ENCODE measurements at places on chromosomes 3 and 15.
A peak's percentile ranks its signal among the peaks of the same experiment; 100 is the strongest.

DNA sequence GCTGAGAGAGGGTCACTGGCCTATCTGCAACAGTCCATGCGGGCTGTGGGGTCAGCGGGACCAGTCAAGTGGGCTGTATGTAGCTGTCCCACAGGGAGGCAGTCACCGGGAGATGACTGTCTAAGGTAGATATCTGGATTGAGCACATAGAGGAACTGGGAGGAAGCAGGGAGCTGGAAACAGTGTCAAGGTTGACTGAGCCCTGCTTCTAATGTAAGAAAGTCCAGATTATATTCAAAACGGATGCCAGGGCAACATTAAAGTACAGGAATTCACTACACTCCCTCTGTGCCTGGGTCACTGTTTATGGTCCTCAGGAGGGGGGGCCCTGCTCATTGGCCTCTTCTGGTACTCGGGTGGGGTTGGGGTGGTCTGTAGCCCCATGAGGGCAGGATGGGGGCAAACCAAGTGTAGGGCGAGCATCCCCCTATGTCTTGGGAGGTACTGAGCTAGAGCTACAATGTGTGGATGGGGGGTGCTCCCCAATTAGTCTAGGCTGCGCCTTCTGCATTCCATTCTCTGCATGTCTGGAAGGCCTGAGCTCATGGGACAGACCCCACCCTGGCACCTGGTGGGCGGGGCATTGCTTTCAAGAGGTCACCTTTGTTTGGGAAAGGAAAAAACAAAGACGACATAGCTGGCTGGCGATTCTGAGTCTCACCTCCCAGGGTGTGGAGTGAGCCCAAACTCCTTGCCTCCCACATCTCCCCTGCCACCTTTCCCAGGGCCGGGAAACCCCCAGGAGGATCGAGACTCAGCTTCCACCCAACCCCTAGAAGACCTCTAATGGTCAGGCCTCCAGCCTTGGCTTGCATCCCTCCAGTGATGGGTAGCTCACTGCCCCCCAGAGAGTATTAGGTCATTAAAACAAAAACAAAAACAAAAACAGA, 45.1 kb upstream of the C15orf39 start:
- no peak for DNase-seq

GRCh38 chr3:140903196-140903595, 38.4 kb upstream of the SLC25A36 start:
- DNase-seq = no peak

DNA sequence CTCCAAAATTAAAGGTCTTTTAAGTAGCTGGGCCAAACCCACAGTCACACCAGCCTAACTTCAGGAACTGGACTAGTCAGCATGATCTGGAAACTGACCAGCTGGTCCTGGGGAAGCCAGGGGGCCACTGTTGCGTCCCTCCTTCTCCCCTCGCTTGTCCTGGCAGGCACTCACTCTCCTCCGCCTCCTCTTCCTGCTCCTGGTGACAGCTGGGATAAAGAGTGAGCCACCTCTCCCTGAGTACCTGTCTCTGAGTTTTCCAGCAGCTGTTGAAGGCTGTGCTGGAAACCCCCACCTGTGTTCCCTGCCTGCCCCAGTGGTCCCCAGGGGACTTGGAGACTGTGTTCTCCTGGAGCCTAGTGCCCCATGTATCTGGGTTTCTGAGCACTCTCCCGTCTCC, 56.0 kb downstream of the FGD5 start:
- no peak for DNase-seq

DNA sequence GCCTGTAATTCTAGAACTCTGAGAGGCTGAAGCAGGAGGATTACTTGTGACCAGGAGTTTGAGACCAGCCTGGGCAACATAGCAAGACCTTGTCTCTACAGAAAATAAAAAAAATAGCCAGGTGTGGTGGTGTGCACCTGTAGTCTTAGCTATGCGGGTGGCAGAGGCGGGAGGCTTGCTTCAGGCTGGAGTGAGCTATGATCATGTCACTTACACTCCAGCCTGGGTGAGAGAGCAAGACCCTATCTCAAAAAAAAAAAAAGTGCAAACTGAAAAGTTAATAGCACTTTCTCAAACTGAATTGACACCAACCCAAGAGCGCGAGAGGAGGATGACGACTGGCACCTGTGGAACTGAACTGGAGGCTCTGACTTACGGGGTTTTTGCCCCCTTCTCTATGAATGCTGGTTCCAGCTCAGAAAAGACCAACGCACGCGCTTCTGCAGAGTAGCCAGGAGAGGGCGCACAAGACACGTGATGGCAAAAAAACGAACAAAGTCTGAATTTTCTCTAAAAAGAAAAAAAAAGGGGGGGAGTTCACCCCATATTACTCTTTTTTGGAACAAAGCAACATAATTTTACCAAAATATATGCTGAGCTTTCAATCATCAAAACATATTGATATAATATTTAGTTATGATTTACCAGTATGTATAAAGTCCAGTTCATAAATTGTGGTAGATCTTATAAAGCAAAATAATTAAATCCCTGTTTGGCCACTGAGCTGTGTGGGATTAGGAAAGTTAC, 23.7 kb downstream of the CFAP92 start:
- peak; percentile 44 for DNase-seq

DNA sequence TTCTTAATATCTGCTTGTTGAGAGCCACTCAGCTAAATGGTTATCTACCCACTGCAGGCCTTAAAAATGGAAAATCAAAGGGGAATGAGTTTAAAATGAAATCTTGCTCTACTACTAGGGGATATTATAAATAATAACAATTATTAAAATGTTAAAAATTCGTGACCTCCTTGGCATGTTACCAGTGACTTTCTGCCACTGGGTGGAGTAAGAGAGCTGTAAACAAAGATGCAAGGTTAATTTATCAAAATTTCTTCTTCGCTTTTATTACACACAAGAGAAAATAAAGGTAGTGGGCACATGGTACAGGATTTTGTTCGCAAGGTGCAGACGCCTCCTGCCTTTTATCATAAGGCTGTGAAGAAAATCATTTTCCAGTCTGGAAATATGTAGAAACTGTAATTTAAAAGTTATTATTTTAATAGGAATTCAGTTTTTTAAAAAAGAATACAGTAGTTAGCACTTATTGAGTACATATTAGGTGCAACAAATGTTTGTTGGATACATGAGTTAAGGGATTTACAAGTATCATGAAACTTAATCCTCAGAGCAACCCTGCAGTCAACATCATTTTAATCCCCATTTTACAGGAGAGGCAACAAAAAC, 272.6 kb downstream of the SUCLG2 start:
- DNase-seq = no peak

- no peak for DNase-seq
Measured at GRCh38 chr3:111299192-111299615, 227.6 kb downstream of the NECTIN3 start.

- no peak for DNase-seq
Measured at GRCh38 chr3:60330107-60330506, 921.1 kb downstream of the FHIT start.

GRCh38 chr3:124846189-124846588, 41.0 kb downstream of the ITGB5 start:
- no peak for DNase-seq

- no peak for DNase-seq
Measured at GRCh38 chr3:13538520-13539291, 10.2 kb upstream of the FBLN2 start.

DNA sequence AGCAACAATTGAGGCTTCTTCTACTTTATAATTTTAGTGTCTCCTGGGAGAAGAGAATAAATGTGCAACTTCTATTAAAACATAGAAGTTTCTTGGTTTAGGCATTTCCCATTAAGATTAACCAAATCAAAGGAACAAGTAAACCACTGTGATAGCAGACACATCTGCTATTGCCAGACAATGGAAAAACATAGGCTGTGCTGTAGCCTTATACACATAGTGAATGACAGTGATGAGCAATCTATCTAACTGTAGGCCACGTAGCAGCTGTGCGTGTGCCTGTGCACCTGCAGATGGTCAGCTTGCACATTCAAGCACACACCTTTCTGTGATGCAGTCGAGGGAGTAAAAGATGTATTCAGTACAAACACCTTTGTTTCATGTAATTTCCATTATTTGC, 32.7 kb downstream of the GNB4 start:
- DNase-seq = no peak

Measured in stimulated activated CD8-positive, alpha-beta memory T cell treated with anti-CD3 and anti-CD28 coated beads, Interleukin-7, amount 100 ng/mL, for 1 hour (primary cell).